Activated T-helper 2 cell treated with anti-CD3 and anti-CD28 coated beads, Interferon-gamma antibody, Interleukin-2, Interleukin-4, amounts not matched to agents 10 μg/mL and 5 μg/mL and 100 μg/mL, durations not matched to agents 14 hours and 24 hours and 36 hours (primary cell): ENCODE measurements at places on chromosomes 5 and 9.

DNA sequence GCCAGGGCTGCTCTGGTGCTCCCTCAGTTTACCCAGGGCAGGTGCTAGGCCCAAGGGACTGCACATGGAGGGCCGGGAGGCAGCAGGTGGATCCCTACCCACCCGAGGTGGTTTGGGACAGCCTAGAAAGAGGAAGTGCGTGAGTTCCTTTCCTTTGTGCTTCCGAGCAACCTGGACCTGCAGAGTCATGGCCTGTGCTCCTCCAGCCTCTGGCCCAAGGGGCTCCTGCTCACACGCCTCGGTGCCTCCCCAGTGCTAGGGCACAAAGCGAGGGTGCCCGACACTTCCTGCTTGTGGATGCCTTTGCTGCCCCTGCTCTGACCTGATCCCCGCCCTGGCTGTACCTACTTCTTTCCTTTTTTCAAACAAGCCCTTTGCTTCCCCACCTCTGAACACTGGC lies 79.3 kb downstream of the RXRA start:
- DNase-seq, result no peak

GRCh38 chr5:154972476-154973080 lies 31.7 kb downstream of the MRPL22 start:
- no peak for DNase-seq

- DNase-seq, result no peak
Observed at GRCh38 chr5:79774171-79774854, 84.7 kb downstream of the CMYA5 start.

GRCh38 chr5:32562843-32563242 lies 22.5 kb upstream of the SUB1 start:
- DNase-seq, result no peak

DNA sequence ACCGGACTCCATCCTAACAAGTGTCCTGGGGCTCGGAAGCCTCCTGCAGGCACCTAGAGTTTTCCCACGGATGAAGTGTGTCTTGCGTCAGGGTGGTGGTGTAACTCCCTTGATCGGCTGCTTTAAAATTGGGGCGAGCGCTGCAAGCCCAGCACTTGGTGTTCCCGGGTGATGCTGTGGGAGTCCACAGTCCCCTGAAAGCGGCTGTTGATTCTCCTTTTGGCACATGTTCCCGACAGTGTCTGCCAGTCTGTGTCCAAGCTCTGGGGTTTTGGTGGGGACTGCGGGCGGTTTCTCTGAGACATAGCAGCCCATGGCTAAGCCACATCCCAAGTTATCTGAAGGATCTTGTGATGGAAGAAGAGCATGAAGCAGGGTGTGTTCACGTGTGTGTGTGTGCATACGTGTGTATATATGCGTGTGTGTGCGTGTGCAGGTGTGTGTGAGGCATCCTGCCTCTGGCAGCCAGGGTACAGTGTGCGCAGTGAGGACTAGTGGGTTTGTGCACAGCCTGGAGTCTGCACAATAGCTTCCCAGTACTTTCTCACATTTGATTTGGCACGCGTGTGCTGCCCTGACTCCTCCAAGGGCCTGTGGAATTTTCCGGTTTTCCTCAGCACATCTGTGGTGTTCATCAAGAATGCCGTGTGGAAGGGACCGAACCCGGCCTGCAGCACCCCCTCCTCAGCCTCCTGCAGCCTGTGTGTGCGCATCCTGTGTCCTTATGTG lies 16.9 kb downstream of the SLC25A48 start:
- no peak for DNase-seq
